ENCODE measurements at places on chromosomes 5 and 9.

GRCh38 chr9:86257391-86257790, 2.1 kb downstream of the C9orf153 start:
- no peak for DNase-seq

GRCh38 chr5:149403923-149404745, 25.0 kb upstream of the IL17B start:
- no peak for DNase-seq

GRCh38 chr5:97101189-97101910, 41.1 kb downstream of the LIX1 start:
- no peak for DNase-seq

GRCh38 chr5:141672841-141673813, 8.9 kb downstream of the ARAP3 start:
- no peak for DNase-seq

DNA sequence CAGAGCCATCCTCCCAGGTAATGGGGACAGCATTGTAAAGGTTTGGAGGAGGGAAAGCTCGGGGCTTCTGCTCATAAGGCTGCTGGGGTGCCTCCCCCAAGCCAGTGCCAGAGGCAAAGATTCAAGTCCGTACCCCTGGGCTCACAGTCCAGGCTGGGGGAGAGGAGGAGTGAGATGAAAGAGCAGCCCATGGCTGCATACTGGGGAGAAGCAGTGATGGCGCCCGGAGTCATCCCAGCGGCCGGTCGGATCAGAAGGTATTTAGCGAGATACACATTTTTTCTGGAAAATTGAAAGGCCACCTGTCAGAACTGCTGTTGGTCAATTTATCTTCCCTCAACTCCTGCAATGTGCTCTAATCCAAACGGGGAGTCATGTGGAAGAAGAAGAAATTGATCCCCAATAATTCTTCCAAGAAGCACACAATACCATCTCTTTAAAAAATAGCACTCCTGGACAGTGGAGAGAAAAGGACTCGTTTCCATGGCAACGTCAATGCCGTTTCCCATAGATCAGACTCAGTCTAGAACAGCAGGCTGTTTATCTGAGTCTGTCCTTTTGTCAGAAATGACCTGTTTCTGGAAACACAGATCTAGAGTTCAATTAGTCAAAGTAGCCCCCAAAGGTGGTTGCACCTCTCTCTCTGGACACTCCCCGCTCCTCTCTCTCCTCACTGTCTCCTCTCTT, 65.9 kb downstream of the NSG2 start:
- no peak for DNase-seq

DNA sequence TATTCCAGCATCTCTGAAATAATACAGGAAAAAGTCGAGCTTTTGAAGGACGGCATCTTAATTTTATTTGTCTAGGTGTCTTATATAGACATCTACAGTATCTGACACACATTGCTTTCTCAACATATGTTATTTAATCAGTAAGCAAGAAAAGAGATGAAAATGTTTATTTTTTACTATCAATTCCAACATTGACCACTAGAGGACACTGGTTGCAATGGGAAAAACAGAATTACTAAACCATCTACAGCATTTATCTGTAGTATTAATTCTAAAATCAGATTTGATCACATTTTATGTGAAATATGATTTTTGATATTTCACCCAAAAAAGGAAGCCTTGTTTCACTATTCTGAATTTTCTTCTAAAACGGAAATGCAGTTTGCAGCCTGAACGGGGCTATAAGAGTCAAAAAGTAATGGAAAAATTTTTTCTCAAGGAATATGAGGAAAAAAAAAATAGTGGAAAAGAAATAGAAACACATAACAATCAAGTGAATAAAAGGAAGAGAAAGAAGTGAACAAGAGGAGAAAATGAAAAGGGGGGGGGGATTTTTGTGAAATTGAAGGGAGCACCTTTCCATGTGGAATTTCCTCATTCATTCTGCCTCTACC, 98.6 kb downstream of the OSTF1 start:
- no peak for DNase-seq

GRCh38 chr5:142727735-142728047, 41.8 kb upstream of the FGF1 start:
- no peak for DNase-seq

DNA sequence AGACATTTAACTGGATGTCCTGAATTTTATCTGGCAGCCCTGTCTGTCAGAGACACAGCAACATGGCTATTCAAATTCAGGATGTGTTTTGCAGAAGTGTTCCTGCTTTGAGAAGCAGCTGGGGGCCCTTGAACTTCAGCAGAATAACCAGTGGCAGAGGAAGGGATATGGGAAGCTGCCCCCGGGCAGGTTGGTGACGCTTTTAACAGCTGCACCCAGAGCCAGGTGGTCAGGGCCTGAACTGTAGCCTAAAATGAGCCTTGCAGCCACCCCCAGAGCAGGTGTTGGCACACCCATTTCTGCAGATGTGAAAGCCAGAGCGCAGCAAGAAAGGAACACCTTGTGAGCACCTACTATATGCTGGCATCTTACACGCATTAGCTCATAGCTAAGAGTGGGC, 128.7 kb upstream of the BOD1 start:
- DNase-seq = no peak

GRCh38 chr5:115068239-115069086, 101.2 kb downstream of the TRIM36 start:
- no peak for DNase-seq

DNA sequence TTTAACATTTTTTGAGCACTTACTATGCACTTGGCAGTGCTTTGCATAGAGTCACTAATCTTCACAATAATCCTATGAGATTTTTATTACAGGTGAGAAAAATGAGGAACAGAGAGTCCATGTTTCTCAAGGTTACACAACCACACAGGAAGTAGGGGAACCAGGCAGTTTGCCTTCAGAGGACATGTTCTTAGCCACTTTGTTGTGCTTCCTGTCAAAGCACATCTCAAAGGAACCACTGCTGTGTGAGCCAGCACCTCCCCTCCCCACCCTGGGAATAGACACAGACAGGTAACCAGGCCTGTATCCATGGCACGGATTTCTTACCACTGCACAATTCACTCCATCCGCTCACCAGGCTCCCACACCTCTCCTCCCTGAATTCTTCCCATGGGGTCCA, 6.3 kb upstream of the DNAJB5 start:
- no peak for DNase-seq

DNA sequence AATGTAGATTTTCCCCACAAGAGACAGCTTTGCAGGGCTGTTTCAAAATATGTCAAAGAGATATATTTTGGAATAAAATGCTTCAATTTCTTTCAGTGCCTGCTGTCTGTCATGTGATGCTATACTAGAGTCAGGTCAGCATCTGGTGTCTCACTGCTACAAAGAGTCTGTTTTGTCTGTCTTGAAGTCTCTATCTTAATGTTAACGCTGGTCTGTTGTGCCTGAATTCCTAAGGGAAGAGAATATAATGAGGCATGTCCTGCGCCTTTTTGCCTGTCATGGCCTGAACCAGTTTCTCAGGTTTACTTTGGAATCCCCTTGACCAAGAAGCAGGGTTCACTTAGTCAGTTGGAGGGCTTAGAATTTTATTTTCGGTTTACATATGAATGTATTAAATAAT, 176.4 kb downstream of the PDZD2 start:
- no peak for DNase-seq

DNA sequence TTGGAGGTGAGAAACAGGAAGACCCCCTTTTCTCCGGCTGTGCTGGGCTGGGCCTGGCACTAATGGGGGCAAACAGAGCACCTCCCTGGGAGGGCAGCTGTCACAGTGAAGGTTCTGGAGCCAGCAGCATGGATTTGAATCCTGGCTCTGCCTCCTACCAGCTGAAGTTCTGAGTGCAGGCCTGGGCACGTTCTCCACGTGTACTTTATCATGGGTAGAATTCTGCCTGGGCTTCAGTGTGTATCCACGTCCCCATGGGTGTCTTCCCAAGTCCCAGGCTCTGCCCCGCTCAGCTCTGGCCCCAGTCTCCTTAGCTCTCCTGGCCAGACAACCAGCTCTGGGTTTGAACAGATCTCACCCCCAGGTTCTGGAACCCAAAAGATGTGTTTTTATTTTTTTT, 223.2 kb downstream of the PBX3 start:
- DNase-seq = no peak

DNA sequence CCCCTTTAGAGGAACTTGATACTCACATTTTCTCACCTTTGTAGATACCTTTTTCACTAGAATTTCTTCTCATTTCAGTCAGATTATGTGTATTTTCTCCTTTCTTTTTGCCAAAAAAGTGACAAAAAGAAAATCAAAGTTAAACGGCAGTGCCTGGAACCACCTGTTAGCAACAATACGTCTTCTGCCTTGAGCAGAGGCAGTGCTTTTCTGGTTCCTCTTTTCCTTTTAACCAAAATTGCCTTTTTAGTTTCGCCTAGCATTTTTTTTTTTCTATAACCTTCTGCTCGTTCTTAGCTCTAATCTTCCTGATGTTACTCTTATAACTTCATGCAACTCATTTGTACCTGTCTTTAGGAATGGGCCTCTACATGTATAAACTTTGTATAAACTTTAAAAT, 26.1 kb downstream of the SMIM32 start:
- DNase-seq = no peak

DNA sequence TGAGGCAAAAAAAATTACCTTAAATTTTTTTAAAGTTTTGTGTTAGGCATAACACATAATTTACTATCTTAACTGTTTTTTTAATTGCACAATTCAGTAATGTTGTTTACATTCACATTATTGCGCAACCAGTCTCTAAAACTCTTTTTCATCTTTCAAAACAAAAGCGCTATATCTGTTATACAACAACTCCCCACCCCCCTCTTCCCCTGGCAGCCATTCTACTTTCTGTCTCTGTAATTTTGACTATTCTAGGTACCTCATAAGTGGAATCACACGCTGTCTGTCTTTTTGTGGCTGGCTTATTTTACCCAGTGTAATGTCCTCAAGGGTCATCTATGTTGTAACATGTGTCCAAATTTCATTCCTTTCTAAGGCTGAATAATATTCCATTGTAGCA, 241.5 kb upstream of the DMRT1 start:
- no peak for DNase-seq

DNA sequence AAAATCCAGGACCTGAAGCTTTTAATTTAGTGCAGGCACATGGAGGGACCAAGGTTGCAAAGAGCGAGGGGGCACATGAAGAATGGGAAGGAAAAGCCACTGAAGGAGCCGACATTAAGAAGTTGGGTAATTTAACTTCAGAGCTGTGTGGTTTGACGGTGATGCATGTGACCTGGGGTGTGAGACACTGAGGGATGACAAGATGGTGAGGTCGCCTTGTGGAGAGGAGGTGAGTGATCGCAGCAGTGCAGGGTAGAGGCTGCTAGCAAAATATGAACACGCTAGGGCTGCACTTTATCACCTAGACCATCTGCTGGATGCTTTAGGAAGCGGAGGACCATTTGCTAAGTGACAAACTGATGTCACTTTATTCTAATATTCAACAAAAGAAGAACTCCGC, 339.0 kb upstream of the KIF2A start:
- DNase-seq = no peak

- DNase-seq = no peak
Measured at GRCh38 chr5:71955723-71956122, 151.6 kb upstream of the MAP1B start.

DNA sequence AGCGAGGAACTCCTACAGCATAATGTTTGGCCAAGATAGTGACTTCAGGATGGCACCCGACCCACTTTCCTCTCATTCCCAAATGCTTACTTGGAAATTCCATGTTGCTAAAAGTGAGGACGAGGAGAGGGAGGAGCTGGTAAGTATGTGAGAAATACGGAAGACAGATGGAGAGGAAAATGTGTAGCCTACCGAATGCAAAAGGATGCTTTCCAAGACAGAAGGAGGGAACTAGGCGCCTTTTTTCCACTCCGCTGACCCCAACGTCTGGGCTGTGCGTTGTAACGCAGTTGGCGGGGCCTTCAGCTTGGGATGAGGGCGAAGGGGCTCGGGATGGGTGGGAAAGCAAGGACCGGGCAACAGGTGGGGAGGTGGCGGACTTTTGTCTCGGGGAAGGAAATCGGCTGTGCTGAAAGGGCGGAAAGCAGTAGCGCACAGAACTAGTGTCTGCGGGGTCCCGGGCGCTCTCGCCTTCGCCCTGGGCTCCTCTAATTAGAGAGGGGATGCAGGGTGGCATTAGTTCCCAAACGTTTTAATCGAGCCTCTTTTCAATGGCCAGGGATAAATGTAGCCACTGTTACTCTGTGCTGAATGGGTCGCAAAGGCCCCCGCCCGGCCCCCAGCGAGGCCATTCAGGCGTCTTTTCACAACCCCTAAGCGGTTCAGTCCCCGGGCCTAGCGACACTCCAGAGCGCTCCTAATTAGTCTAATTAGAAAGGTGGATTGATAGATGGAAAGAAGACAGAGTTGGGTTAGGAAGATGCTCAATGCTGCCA, 12.6 kb downstream of the FOXD1 start:
- DNase-seq = no peak

DNA sequence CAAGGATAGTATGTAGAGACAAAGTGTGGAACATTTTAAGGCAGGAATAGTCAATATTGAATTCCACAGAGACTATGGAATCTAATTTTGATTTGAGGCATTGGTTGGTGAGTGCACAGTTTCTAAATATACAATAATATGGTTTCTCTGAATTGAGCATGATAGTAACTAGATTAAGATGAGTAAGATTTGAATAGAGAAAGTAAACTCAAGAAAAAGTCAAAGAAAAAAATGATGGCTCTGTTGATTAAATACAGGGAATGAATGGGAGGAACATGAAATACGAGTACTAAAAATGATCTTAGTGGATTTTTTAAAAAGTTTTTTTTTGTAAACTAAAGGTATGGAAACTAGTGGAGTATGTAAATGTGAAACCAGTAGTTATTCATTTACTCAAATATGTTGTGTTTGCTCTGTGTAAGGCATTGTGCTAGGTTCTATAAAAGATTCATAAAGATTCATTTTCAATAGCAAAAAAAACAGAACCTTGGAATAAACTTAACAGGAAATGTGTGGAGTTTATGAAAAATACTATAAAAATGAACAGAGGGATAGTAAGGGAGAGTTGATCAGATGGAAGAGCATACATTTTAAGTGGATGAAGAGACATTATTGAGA, 101.2 kb downstream of the ZCCHC7 start:
- DNase-seq = no peak

- no peak for DNase-seq
Measured at GRCh38 chr5:156824800-156825199, 25.3 kb upstream of the PPP1R2B start.

DNA sequence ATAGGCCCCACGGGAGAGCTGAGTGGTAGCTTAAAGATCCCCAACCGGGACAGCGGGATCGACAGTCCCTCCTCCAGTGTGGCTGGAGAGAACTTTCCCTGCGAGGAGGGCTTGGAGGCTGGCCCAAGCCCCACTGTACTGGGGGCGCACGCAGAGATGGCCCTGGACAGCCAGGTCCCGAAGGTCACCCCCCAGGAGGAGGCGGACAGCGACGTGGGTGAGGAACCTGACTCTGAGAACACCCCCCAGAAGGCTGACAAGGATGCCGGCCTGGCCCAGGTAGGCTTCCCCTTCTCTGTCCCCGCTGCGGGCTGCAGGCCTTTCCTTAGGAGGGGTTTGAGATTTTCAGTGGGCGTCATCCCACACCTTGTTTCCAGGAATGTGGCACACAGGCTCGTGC, 29.1 kb downstream of the FGD3 start:
- no peak for DNase-seq

DNA sequence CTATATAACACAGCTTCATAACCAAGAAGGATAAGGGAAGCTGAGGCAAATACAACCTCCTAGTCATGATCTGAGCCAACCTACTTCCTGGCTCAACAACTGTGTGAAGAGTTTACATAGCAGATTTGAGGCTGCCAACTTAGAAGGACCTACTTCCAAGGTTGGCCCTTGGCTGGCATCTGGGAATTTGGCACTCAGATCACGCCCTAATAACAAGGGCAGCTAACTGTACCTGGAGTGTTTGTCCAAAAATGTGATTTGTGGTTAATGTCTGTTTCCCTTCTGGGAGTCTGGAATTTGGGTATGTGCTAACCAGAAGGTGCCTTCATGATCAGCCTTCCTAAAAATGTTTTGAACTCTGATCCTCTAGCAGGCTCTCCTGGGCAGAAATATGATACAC, 287.2 kb downstream of the CAAP1 start:
- DNase-seq = no peak
